ENCODE measurements at places on chromosomes 13 and 19.

- no peak for DNase-seq
Measured at GRCh38 chr13:34419755-34420154, 522.3 kb upstream of the NBEA start.

GRCh38 chr19:15379083-15379998, at the start of gene AKAP8:
Gene AKAP8 (minus strand): TSS chr19:15379787. CDS start chr19:15379731, 56 bp downstream.
- peak; percentile 96 for DNase-seq

GRCh38 chr19:56538761-56539263, at the start of gene ZFP28:
Gene ZFP28 (plus strand): TSS chr19:56538948. CDS start chr19:56539019, 71 bp downstream.
- DNase-seq = peak; percentile 52

DNA sequence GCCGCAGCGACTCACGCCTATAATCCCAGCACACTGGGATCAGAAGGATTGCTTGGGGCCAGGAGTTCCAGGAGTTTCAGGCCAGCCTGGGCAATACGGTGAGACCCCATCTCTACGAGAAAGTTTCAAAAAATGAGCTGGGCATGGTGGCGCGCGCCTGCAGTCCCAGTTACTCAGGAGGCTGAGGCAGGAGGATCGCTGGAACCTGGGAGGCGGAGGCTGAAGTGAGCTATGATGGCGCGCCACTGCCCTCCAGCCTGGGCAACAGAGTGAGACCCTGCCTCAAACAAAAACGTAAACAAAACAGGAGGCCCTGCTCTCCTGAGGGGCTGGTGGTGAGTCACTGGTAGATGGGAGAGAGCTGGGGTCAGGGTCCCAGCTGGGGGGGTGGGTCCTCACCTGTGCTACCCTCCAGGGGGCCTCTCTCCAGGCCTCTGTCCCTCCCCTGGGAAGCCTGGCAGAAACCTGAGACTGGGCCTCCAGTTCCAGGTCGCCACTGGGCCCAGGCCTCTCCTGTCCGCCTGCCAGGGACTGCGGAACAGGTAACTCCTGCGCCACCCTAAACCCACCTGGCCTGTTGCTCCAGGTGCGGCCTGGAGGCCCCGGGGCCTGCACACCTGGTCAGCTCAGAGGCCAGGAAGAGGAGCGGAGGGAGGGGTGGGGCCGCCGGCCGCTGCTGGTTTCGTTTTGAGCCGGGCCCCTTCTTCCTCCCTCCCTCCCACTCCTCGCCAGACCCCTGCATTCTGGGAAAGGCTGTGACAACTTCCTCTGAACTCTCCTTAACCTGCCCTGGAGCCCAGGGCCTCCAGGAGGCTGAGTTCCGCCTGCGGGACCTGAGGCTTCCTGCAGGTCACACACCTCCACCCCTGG, 17.2 kb upstream of the ZBTB7A start:
- no peak for DNase-seq

- no peak for DNase-seq
Measured at GRCh38 chr13:53408847-53409568, 380.4 kb downstream of the OLFM4 start.

DNA sequence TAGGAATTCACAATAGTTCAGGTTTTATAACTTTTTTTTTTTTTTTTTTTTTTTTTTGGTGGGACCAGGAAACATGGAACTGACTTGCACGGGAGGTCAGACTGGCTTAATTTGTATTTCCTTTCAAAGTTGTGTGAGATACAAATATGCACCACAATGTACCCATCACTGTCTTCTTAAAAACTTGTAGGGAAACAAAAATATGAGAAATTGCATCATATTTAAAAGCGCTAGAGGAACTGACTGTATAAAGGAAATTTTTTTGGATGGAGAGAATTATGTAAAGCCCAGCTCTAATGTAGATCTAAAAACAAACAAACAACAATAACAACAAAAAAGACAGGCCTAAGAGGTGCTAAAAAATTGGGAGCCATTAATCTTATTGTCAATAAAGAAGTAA, 246.5 kb downstream of the DCT start:
- DNase-seq = no peak

DNA sequence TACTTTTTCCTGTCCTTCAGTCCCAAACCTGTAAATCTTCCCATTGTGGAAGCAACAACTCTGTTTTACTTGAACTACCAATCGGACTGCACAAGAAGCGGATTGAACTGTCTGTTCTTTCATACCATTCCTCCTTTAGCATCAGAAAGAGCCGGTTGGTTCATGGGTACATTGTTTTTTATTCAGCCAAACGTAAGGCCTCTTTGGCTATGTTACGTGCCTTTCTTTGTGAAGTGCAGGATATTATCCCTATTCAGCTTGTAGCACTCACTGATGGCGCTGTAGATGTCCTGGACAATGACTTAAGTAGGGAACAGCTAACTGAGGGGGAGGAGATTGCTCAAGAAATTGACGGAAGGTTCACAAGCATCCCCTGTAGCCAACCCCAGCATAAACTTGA, 60.3 kb downstream of the ARHGAP35 start:
- DNase-seq = no peak

GRCh38 chr19:40465025-40465556, 454 bp downstream of the BLVRB start:
- DNase-seq = no peak

- no peak for DNase-seq
Measured at GRCh38 chr13:94920578-94920977, 208.2 kb upstream of the SOX21 start.

- no peak for DNase-seq
Measured at GRCh38 chr13:77702366-77702765, 4.9 kb downstream of the SLAIN1 start.

DNA sequence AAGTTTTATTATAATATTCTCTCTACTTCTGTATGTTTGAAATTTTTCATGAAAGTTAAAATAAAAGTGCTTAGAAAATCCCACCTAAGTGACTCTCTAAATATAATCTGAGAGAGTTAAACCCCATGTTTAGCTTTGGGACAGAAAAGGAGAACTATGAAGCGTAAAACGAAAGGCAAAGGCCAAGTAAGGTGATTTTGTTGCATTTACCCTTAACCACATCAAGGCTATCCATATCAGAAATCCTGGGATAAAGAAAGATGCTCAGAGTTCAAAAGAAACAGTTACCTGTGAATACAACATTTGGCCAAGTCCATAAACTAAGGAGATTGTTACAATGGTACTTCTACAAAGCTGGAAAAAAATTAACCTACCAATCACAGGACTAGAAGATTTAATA, 31.3 kb downstream of the UBL3 start:
- no peak for DNase-seq

DNA sequence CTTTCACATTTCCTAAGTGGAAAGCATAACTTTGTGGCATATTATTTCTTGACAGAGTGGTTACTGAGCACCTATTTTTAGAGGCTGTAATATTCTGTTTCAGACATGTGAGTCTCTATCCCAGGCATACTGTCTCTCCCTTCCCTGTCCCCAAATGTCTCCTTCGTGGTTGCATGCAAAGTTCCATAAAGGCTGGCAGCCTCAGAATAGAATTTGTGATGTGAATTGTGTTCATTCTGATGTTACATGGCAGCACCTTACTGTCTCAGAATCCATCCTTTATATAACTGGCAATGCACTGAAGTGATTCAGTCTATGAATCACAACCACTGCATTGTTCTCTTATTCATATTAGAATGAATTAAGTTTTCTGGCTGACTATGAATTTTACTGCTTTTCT, 89.0 kb upstream of the SLC7A1 start:
- DNase-seq = no peak

GRCh38 chr13:77580748-77581147, 45.2 kb downstream of the SCEL start:
- DNase-seq = no peak

GRCh38 chr19:4861147-4861546, 6.3 kb downstream of the PLIN3 start:
- peak; percentile 37 for DNase-seq
